ENCODE measurements at places on chromosomes 7 and 10. TPM values are rescaled to one million over a fixed set of nuclear protein-coding genes. Genes with fewer than 3 reads are reported as not detected.

Gene COL17A1
- 50.7 TPM for polyA plus RNA-seq

Gene FAM180A
- polyA plus RNA-seq = 0.75 TPM

Gene EVX1
- not detected for polyA plus RNA-seq

Gene NEUROG3
- polyA plus RNA-seq = not detected

Gene AKR1C4
- polyA plus RNA-seq = not detected

Gene STEAP2
- 0.92 TPM for polyA plus RNA-seq

Gene CPVL
- polyA plus RNA-seq = 4.8 TPM

Gene CACUL1
- polyA plus RNA-seq = 5.3 TPM

Gene DRGX
- polyA plus RNA-seq = not detected

Gene CELF2
- 3.9 TPM for polyA plus RNA-seq

Gene GARIN1A
- 0.50 TPM for polyA plus RNA-seq

Gene OR2A5
- not detected for polyA plus RNA-seq

Gene NAPEPLD
- polyA plus RNA-seq = 5.5 TPM

Gene SPDYE18
- polyA plus RNA-seq = not detected

Gene COL28A1
- polyA plus RNA-seq = 1.7 TPM

Gene SPDYE9
- not detected for polyA plus RNA-seq

Gene CLCN1
- not detected for polyA plus RNA-seq

Gene IL2RA
- polyA plus RNA-seq = 0.46 TPM

Gene RADIL
- 1.2 TPM for polyA plus RNA-seq

Gene TAS2R60
- polyA plus RNA-seq = not detected

Gene POMZP3
- 5.0 TPM for polyA plus RNA-seq

Gene SLC26A4
- polyA plus RNA-seq = 2.1 TPM

Gene SPDYE1
- polyA plus RNA-seq = not detected
